ENCODE measurements at places on chromosomes 16 and 17.

DNA sequence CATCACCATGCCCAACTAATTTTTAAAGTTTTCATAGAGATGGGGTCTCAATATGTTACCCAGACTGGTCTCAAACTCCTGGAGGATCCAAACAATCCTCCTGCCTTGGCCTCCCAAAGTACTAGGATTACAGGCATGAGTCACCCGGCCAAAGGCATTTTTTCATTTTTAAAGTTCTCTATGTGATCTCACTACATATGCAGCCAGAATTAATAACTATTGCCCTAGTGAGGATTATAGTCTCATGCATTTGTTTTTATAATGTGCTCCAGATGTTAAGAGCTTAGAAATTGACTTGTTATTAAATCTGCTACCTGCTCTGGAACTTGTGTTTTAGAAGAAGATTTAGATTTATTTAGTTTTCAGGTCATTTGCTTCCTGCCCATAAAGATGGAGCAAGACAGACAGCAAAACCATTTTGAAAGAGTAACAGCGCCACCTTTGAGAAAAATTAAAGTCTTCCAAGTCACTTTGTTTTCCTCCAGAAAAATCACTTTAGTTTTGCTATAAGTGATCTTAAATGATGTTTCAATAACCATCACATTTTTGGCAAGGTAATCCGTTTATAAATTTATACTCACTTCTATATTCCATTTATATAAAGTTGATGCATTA lies 79.5 kb downstream of the CA4 start:
- DNase-seq, result no peak

- no peak for DNase-seq
These were observed 787 bp upstream of the CCL3L1 start for GRCh38 chr17:36197387-36197703.

GRCh38 chr16:77955127-77955526 lies 67.2 kb upstream of the CLEC3A start:
- no peak for DNase-seq

GRCh38 chr17:6209829-6210228 lies 139.7 kb downstream of the WSCD1 start:
- no peak for DNase-seq

DNA sequence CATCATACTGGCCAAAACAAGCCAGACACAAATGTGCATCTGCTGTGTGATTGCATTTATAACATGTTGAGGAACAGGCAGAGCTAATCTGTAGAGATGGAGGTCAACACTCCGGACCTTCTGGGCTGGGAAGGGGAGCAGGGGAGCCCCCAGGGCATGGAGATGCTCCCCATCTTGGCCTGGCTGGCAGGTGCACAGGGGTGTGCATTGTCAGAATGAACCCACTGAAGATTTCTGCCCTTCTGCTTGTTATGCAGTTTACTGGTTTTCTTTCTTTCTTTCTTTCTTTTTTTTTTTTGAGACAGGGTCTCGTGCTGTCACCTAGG lies 146.9 kb downstream of the CMIP start:
- DNase-seq, result no peak

All from LoVo (cell line).